ENCODE measurements at places on chromosomes 2 and 18.
A peak's percentile ranks its signal among the peaks of the same experiment; 100 is the strongest.

- DNase-seq = no peak
Observed at GRCh38 chr18:75638223-75638775, 210.8 kb upstream of the SMIM21 start.

GRCh38 chr18:10111191-10111590, 197.4 kb downstream of the VAPA start:
- DNase-seq = no peak

DNA sequence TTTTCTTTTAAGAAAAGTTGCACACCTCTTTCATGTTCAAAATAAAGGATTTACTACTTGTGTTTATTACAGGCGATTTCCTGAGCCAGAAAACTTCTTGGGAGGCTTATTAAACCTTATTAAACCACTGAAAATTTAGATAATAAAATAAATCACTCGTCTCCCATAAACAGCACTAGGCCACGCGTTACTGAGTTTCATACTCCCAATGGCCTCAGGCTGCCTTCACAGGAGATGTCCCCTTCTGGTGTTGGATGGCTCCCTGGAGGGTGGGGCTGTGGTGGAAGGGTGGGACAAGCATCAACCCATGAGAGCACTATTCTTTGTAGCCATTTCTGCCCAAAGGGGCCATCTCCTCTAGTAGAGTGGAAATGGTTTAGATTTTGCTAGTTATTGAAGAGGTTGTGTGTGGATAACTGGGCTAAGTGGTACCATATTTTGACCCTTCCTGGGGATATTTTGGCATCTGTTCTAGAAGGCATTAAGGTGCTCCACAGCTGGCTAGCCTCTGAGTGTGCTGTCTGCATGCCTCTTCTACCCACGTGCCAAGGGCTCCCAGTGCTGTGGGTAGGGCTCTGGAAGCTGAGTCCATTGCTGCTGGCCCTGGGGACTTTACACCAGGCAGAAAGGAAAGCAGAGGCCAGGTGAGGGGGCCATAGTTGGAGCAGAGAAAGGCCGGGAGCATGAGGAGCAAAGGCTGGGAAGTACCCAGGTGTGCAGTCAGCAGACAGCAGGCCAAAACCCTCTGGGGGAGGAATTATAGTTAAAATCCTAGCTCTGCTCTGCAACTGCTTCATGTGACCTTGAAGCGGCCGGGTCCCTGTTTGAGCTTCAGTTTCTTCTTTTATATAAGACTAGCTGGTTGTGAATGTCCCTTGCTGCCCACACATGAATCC, 121.7 kb upstream of the SMAD2 start:
- peak; percentile 17 for DNase-seq

- no peak for DNase-seq
Observed at GRCh38 chr18:7808992-7809391, 241.9 kb downstream of the PTPRM start.

Measured in upper lobe of right lung (tissue), 1 donor.